Neural progenitor cell (in vitro differentiated cells): ENCODE measurements at places on chromosomes 11 and 22.

DNA sequence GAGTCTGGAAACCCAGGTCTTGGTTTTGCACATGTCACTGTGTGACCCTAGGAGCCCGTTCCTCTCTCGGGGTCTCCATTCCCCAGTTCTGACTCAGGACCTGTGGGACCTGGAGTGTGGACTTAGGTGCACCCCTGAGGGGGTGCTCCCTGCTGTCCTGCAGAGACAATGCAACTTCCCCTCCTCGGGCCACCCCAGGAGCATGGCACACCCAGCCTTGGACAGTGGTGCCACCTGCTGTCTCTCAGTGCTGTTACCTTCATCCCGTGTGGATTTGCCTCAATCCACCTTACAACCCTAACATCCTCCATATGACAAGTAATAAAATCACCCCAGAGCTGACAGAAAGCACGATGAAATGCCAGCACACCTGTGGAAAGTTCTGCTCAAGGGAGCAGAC lies 27.5 kb upstream of the CRYBB3 start:
- DNase-seq: no peak

GRCh38 chr11:127677660-127678425 lies 677.3 kb upstream of the KIRREL3 start:
- DNase-seq: peak; percentile 66

DNA sequence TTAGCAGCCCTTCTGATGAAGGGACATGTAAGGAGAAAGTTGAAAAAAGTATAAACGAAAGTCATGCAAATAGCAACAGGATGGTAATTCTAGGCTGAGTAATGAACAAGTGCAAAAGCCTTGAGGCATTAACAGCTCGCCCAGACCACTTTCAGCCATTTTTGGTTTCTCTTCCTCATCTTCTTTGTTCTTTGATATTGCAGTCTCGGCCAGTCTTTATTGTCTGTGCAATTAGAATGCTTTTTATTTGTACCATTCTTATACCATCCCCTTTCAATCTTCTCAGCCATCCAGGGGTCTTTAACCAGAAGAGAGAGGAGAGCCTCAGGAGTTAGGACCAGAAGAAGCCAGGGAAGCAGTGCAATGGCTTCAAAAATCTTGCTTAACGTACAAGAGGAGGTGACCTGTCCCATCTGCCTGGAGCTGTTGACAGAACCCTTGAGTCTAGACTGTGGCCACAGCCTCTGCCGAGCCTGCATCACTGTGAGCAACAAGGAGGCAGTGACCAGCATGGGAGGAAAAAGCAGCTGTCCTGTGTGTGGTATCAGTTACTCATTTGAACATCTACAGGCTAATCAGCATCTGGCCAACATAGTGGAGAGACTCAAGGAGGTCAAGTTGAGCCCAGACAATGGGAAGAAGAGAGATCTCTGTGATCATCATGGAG lies 7.3 kb downstream of the TRIM34 start:
- DNase-seq: no peak

- DNase-seq: no peak
Measured at GRCh38 chr11:116710001-116710674, 62.6 kb downstream of the BUD13 start.

DNA sequence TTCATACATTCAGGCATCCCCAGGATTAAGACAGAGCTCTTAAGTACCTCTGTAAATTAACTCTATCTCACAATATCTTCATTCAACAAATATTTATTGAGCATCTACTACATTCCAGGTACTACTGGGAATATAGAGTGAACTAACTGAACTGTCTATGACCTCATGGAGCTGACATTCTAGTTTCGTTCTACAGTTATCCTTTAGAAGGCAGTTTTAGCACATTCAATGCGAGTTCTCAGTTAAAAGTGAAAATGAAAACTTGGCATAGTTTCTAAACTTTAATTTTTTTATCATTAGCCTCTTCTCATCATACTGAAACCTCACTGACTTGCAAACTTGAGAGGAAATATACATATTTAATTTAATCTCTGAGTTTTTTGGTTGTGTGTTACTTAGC lies 10.7 kb upstream of the MS4A6E start:
- no peak for DNase-seq

DNA sequence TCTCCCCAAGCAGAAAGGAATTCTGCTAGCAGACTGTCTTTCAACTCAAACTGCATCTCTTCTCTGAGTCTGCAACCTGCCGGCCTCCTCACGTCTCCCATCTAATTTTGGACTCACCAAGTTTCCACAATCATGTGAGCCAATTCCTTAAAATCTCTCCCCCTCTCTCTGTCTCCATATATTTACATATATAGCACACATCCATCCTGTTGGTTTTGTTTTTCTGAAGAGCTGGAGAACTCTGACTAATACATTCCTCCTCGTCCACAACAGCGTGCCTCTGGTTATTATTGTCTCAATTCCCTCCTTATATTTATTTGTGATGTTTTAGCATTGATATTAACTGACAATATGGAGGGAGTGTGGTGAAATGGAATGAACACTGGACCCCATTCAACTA lies 29.6 kb upstream of the FJX1 start:
- DNase-seq: no peak

- no peak for DNase-seq
Measured at GRCh38 chr22:30211124-30211820, 35.3 kb downstream of the LIF start.

GRCh38 chr22:36211237-36211861 lies 9.7 kb upstream of the APOL4 start:
- no peak for DNase-seq

GRCh38 chr11:85955531-85955930 lies 100.3 kb downstream of the CCDC83 start:
- no peak for DNase-seq

DNA sequence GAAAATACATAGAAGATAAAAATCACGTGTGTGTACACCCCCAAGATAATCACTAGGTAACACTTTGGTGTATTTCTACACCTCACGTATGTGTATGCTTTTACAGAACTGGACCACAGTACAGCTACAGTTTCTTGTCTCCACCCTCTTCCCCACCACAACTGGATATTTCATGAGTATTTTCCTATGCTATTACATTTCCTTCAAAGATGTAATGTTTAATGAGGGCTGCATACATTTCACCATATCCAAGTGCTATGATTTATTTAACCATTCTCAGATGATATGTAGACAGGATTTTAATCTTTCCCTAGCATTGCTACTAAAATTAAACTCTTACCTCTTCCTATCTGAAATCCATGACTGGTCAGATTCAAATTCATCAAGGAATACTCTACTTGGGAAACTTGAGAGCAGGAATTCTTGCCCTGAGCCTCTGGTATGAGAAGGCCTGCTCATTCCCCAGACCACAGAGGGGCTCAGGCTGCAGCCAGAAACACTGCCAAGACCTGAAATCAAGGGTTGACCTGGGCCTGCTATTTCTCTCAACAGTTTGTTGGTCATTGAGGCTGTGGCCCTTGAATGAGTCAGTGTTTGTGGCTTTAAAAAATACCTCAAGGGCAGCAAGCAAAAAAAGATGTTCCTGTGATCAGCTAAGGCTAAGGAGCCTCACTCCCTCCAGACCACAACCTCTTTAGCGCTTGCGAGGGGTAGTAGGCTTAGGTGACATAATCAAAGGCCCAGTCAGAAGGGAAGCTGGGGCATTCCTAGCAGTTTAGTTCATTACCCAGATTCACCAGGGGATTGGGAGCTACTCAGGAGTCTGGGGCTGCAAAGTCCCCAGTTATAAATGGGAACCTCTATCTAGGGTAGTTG lies 55.5 kb downstream of the ABTB2 start:
- DNase-seq: no peak

- peak; percentile 41 for DNase-seq
Measured at GRCh38 chr22:46626911-46627805, 7.0 kb downstream of the GRAMD4 start.

- DNase-seq: no peak
Measured at GRCh38 chr22:32591620-32592019, 117.0 kb downstream of the FBXO7 start.

- DNase-seq: no peak
Measured at GRCh38 chr22:28466399-28466798, 213.2 kb downstream of the TTC28 start.

DNA sequence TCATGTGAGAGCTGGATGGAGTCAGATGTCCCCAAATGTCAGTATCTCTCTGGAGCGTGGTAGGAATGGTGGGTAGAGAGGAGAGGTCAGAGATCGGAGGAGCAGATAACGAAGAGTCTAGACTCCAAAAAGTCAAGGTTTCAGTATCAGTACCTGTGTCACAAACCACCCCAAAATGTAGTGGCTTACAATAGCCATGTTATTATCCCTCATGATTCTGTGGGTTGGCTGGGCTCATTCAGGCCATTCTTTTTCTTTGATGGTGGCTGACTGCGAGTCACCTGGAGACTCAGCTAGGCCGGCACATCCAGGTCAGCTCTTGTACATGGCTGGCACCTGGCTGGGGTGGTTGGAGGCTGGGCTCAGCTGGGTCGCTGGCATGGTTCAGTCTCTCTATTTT lies 7.3 kb upstream of the SSTR3 start:
- no peak for DNase-seq

DNA sequence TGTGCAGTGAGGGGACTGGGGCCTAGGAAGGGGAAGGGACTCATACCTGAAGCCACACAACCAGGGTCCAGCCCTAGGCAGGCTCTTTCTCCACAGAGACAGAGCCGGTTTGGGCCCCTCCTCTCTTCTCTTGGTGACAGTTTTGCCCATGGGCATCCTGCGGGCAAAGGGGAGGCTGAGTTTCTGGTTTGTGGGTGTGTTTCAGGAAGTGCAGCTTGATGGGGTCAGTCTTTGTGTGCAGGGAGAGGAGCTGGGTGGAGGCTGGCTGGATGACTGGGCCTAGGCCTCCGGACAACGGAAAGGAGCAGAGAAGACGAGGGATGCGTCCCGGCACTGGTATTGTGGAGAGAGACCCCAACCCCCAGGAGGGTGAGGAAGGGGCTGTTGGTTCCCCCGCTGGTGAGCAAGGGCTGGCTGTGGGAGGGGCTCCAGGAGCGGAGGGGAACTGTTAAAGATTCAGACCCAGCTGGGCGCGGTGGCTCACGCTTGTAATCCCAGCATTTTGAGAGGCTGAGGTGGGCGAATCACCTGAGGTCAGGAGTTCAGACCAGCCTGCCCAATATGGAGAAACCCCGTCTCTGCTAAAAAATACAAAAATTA lies 23.4 kb upstream of the CELSR1 start:
- no peak for DNase-seq

DNA sequence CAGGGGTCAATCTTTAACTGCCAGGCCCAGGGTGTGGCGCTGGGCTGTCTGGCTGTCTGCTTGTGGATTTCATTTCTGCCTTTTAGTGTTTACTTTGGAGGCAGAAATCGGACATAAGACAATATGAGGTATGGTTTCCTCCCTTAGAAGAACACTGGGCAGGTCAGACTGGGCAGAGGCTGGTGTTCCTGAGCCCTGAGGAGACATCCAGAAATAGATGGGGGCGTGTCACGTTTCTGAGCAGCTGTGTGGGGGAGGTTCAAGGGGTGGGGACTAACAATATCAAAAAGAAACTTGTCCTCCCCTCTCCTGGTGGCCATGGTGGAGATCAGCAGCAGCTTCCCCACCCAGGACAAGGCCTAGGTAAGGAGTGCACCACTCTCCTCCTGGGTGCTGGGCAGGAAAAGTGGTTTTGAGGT lies at the start of gene ART1:
ART1 (plus strand) TSS at position 312 of the 419 bp plus-strand sequence. CDS start 14,086 bp downstream, outside the sequence.
- DNase-seq: no peak

DNA sequence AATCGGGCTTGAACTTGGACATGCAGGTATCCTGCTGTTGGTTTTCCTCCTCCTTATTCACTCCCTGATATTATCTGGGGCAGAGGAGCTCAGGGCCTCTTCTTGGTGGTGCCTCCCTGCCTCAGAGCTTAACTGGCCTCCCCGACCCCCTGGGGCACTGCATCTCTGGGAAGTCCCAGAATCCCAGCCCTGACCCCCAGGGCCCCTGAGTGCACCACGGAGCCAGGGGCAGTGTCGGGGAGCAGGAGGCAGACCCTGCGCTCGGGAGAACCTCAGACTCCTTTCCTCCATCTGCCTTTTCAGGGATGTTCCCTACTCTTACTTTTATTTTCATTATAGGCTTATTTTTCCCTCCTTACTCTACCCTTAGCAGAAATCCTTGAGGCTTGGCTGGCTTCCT lies 537.0 kb downstream of the BRD1 start:
- no peak for DNase-seq

GRCh38 chr11:6650104-6650503 lies 5.5 kb downstream of the DCHS1 start:
- no peak for DNase-seq

GRCh38 chr11:45094958-45095690 lies 51.3 kb upstream of the PRDM11 start:
- no peak for DNase-seq

GRCh38 chr22:23269441-23270211 lies 89.3 kb downstream of the BCR start:
- no peak for DNase-seq

DNA sequence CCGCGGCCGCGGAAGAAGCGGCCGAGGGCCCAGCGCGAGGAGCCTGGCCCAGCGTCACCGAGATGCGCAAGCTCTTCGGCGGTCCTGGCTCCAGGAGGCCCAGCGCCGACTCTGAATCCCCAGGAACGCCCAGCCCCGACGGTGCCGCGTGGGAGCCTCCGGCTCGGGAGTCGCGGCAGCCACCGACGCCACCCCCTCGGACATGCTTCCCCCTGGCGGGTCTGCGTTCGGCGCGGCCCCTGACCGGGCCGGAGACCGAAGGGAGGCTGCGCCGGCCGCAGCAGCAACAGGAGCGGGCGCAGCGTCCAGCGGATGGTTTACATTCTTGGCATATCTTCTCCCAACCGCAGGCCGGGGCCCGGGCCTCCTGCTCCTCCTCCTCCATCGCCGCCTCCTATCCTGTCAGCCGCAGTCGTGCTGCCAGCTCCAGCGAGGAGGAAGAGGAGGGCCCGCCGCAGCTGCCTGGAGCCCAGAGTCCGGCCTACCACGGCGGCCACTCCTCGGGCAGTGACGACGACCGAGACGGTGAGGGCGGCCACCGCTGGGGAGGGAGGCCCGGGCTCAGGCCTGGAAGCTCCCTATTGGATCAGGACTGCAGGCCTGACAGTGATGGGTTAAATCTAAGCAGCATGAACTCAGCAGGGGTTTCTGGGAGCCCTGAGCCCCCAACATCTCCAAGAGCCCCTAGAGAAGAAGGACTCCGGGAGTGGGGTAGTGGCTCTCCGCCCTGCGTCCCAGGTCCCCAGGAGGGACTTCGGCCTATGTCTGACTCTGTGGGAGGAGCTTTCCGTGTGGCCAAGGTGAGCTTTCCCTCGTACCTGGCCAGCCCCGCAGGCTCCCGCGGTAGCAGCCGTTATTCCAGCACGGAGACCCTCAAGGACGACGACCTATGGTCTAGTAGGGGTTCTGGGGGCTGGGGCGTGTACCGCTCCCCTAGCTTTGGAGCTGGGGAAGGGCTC lies 1.2 kb downstream of the ARHGEF17 start:
- DNase-seq: peak; percentile 95
